ENCODE measurements at places on chromosomes 13 and 19. TPM values are rescaled to one million over a fixed set of nuclear protein-coding genes. Genes with fewer than 3 reads are reported as not detected.

Gene PRSS57
- polyA plus RNA-seq, result 0.18 TPM

Gene PPP1R37
- 23.6 TPM for polyA plus RNA-seq

GRCh38 chr19:902093-902370, 8.7 kb downstream of the RNU6-9 start:
- DNase-seq, result no peak

GRCh38 chr13:49993111-49993510, 3.7 kb upstream of the TRIM13 start:
- DNase-seq, result no peak

DNA sequence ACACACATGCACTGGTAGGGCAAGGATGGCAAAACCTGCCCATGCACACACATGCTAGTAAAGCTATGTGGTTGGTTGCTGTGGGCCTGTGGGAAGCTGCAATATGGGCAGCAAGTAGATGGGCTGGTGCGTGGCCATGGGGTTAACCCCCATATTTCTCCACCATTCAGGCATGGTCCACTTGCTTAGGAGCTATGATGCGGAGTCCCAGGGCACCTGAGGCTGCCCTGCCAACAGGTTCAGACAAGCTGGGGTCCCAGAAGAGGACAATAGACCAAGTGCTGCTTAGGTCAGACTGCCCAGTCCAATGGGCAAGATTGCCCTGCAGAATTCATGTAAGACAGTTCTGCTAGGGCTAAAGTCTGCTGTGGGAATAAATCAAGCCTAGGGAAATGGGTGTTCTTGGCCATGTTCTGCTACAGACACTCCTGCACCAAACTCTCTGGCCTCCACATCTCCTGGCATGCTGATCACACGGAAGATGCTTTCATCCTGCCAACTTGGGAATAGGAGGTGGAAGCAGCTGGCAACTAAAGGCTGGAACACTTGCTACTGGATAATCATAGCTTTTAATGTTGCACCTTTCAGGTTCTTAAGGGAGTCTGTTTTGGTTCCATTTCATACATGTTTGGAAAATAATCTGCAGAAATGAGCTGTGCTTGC, 646.3 kb upstream of the SLITRK1 start:
- DNase-seq, result no peak

DNA sequence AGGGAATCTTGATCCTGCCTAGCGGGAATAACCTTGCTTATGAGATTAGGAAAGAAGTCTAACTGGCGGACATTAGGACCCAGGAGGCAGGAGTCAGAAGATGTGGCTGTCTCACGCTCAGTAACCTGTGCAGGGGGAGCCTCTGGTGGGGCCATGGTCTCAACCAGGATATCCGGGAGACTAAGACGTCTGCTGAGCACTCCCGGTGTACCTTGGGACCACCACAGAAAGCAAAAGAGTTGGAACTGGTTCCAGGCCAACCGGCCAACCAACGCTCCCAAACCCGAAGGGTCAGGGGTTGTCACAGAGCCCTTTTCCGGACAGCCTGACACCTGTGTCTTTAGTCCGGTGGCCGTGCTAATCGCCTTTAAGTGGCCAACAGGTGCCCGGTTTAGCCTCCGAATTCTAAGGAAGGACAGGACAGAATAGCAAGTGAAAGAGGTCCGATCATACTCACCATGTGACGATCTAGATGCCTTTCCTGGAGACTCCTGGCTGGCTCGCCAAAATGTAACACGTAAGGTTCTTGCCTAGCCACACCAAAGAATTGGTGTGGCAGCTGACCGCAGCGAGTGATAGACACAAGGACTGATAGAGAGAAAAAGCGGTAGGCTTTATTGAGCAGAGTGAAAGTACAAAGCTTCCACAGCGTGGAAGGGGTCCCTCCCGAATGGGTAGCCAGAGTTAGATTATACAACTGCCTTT, 103.9 kb upstream of the DIAPH3 start:
- no peak for DNase-seq

DNA sequence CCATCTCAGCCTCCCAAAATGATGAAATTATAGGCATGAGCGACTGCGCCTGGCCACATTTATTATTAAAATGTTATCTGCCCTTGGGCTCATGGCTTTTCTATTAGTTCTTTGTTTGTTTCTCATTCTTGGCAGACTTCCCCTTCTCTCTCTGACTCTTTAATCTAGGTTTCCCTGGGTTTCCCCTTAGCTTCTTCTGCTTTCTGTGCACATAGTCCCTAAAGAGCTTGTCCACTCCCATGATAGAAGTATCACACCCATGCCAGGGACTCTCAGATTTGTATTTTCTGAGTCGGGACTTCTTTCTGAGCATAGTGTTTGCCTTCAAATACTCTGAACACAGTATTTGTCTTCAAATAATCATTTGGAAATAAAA, 38.6 kb upstream of the ITM2B start:
- no peak for DNase-seq

DNA sequence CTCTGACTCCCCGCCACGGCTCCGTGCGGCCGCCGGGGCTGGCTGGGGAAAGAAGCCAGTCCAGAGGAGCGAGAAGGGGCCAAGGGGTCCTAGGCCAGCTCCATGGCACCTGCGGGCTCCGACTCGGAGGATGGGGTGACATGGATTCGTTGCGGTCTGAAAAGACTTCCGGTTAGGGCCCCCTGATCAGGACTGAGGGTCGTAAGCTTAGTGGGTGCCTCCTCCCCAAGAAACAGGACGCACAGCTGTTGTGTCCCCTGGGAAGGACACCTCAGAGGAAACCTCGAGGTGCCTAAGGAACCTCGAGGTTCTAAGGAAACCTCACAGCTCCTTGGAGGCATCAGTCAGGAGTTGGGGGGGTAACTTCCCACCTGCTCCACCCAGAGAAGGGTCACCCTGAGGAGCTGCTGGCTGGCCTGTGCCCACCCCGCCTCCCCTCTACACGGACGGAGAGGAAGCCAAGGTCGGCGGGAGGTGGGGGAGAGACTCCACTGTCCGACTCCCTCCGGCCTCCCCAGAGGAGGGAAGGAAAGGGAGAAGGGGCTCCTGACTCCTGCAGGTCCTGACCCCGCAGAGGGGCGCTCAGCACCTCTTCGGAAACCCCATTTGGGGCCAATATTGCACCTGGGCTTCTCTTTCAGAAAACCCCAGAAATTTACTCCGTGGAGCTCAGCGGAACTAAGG, 855 bp downstream of the ATP12A start:
- DNase-seq, result no peak

Gene DKKL1
- 5.0 TPM for polyA plus RNA-seq

GRCh38 chr13:25200783-25201182, 28.7 kb upstream of the AMER2 start:
- no peak for DNase-seq

Gene TMEM59L
- 2.5 TPM for polyA plus RNA-seq

GRCh38 chr13:32409561-32410421, 18.1 kb downstream of the N4BP2L1 start:
- peak; percentile 24 for DNase-seq

Gene SRRM5
- 1.1 TPM for polyA plus RNA-seq

GRCh38 chr19:42272989-42273406, 3.9 kb downstream of the CIC start:
- no peak for DNase-seq

DNA sequence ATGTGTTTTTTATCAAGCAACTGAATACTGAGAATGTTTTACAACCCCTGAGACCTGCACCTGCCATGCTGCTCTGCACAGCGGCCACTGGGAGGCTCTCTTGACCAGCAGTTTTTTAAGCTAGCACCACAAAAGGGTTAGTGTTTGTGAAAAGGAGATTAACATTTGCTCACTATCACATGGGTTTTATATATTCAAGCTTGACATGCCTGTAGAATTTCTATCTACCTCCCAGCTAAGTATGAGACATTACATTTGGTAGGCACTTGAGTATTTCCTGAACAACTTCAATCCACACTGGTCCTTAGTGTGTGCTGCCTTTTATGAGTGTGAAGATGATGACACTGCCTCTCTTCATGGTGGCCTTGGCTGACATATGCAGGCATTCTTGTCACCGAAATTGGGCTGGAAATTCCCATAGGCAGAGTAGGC, 1238.9 kb downstream of the UQCRFS1 start:
- no peak for DNase-seq

Gene ZNF560
- 1.3 TPM for polyA plus RNA-seq

Gene CEACAM4
- not detected for polyA plus RNA-seq

DNA sequence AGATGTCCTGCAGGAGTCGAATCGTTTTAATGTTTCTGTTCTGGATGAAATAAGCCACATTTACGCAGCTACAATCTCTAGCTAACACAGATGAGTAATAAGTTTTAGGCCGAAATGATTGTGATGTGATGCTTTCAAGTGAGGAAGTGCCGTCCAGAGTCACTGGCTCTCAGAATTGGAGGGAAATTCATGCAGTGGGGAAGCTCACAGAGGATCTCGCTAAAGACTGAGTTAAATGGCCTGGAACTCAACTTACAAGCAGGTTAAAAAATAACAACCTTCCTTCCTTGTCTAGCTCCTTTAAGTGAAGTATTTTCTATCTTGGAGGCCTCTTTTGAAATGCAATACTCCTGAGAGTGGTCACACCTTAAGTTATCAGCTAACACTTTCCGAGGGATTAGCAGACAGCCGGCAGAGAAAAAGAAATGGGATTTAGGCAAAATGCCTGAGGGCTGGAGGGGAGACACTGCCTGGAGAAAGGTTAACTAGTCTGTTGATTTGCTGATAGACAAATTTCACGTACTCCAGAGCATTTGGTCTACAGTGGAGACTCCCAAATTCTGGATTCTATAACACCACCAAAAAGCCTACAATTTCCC, 74.2 kb downstream of the IRS2 start:
- no peak for DNase-seq

DNA sequence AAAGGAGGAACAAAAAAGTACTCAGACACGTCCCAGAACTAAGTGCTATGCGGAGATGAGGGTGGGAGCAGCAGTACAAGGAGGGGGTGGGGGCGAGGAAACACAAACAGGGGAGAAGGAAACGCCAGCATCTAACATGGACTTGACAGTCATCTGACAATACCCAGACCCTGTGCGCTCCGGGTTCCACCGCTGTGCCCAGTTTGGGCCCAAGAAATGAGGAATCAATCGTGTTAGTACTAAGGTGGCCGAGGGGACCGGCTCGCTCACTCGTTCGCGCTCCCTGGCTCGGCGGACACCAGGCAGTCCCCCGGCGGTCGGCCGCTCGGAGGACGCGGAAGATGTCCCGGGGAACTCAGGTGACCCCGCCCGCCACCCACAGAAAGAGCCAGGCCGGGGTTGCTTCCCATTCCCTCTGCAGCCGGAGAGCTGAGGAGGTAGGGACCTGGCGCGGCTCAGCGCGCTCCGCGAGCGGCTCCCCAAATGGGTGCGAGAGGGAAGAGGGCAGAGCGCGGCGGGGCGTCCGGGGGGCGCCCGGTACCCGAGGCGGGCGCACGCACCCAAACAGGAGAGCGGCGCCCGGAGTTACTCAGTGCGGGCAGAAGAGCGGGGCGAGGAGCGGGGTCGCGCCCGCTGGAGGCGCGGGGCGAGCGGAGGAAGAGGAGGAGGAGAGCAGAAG, 616 bp downstream of the TSHZ3 start:
- DNase-seq, result no peak

DNA sequence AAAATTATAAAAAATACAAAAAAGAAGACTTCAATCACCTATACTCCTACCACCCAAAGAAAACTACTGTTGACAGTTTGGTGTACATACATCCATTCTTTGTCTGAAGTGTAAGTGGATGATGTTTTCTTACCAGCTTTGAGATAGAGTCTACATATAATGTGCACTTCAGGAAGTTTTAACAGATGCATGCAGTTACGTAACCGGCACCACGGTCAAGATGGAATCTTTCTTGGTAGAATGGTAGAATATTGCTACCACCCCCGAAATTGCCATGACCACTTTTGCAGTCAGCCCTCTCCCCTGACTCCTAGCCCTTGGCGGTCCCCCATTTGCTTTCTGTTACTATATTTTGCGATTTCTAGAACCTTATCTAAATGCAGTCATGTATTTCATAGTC, 1.4 kb downstream of the CUL4A start:
- no peak for DNase-seq

GRCh38 chr19:53328967-53329366, 4.6 kb upstream of the ZNF845 start:
- DNase-seq, result no peak

- DNase-seq, result no peak
Measured at GRCh38 chr19:15239337-15239949, 7.2 kb upstream of the EPHX3 start.

- DNase-seq, result peak; percentile 37
Measured at GRCh38 chr19:8654591-8655339, 24.3 kb downstream of the NFILZ start.

Gene SERP2
- 13.0 TPM for polyA plus RNA-seq

Gene RDH8
- polyA plus RNA-seq, result 0.40 TPM

GRCh38 chr13:35979361-35979951, 151.7 kb downstream of the DCLK1 start:
- DNase-seq, result no peak

Gene CDC42EP5
- polyA plus RNA-seq, result 13.0 TPM

DNA sequence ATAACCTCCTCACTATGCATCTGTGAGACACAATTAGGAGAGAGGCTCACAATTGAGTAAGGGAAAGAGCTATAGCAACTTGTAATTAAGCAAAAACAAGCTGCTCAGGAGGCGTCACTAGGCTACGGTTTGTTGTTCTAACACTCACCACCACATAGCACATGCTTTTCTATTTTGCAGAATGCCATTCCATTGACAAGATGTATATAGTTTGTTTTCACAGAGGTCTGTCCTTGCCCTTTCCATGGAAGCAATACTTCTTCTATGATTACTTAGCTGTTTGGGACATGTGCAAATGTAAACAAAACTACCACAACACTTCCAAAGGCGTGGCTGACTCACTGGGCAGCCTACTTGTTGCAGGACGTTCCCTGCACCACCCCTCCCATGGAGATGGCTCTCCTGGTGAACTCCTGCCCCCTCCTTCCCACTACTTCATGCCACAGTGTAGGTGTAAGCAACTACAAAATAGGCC, 33.9 kb upstream of the FAM216B start:
- DNase-seq, result no peak

Gene MED25
- 71.9 TPM for polyA plus RNA-seq

Gene SYNE4
- 14.0 TPM for polyA plus RNA-seq

DNA sequence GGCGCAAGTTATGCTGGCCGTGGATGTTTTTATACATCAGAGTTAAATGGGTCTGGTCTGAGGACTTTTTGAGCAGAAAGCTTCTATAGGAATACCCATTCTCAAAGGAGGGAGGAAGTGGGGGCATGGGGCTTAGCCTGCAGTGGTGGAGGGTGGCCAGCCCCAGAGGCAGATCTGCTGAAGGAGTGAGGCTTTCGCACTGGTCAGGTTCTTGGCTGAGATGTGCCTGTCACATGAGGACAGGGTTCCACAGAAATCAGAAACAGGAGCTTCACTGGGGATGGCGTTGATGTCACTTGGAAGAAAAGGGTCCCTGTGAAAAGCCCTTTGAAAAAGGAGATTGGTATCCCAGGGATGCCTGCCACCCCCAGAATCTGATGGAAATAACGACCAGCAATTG, 100.7 kb upstream of the MCF2L start:
- DNase-seq, result no peak
